ENCODE measurements at places on chromosomes 2 and 18.

DNA sequence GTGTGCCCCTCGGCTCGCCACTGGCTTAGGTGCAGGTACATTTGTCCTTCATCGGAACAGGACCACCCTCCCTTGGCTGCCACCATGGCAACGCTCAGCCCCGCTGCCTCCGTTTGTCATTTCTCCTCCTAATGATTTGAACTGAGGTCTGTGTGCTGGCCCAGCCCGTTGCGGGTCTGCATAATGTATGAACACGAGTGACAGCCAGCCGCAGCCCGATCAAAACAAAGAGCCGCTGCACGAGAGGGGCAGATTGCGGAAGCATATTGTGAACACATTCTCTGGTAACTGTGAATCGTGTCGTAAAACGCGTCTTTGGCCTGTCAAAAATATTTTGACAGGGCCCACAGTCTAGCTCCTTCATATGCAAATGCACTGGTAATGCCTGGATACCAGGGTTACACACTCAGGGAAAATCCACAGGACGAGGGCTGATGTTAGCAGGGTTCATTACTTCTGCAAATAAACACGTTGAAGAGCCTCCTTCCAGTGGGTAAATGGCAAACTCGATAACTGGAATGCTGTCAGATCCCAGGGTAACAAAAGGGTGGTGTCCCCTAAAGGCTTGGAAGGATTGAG is 137.0 kb downstream of the AGAP1 start:
- no peak for DNase-seq

GRCh38 chr2:60510713-60511112 is 42.7 kb downstream of the BCL11A start:
- DNase-seq = no peak

DNA sequence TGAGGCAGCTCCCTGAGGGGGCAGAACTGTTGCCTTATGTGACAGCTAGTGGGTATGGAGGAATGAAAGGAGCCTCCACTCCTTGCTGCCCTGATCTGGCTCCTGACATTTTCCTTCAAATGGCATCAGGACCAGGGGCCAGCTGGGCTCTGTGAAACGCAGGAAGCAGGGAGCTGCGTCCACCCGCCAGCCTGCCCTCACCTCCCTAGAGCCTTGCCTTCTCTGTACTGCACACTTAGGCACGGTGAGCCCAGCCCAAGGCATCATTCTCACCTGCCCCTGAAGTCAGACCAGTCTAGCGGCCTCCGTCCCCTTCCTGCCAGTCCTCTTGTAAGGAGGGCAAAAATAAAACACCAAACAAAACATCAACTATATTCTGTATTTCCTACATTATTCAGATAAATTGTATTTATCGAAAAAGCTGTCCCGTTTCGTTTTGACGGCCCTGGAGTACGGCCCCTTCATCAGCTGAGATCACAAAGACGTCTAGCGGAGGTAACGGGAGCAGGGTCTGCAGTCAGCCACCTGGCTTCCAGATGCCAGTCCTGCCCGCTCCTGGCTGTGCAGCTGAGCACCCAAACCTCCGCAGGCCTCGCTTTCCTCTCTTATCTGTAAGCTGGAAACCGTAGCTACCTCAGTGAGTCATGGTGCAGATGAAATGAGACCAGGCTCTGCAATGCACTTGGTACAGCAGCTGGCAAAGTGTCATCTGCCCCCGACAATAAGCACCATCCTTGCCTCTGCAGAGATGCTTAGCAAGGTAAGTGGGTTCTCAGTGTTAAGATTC is 6.9 kb upstream of the CTDP1 start:
- DNase-seq = no peak

DNA sequence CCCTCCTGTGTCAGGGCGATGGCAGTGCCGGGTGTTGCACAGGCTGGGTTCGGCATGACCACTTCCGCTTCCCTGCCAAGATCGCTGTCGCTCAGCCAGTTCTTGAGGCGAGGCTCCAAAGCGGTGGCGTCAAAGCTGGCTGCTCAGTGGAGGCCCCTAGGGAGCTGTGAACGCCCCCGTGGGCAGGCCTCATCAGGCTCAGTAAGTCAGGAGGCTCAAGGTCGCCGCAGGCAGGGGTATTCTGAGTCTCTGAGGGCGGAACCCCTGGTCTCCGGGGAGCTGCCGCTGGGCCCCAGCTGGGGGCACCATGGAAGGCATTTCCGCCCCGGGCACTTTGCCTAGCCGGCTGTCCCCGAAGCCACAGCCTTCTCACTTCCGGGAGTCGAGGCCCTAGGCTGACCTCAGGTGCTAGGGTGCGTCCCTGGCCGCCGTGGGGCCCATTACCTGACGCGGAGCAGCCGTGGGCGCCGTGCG is 210.4 kb downstream of the SOCS6 start:
- no peak for DNase-seq

- no peak for DNase-seq
These were observed 47.1 kb upstream of the CREB1 start for GRCh38 chr2:207482630-207483029.

DNA sequence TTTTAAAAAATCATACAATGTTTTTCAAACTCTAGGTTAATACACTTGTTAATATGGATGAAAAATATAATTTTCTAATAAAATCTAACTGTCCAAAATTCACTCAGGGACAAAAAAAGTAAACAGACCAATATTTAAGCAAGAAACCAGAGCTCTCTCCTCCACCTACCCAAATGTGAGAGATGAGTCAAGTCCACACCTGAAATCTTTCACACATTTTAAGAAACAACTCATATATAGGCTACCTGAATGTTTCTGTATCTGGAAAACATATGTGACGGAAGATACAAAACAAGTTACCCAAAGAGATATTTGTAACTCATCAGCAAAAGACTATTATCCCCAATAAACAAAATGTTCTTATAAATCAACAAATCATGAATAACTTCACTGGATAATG is 20.2 kb downstream of the ZNF516 start:
- no peak for DNase-seq

- no peak for DNase-seq
These were observed 461.9 kb upstream of the CDH7 start for GRCh38 chr18:65288908-65289307.

All from stimulated activated CD8-positive, alpha-beta memory T cell treated with anti-CD3 and anti-CD28 coated beads, Interleukin-4, amount 100 ng/mL, for 48 hours (primary cell).